Activated naive CD8-positive, alpha-beta T cell treated with anti-CD3 and anti-CD28 coated beads, Interleukin-2, amount 10 ng/mL, durations not matched to agents 7 days and 5 days (primary cell): ENCODE measurements at places on chromosomes 12 and 14. TPM values are rescaled to one million over a fixed set of nuclear protein-coding genes. Genes with fewer than 3 reads are reported as not detected.

LMNTD1 gene
- not detected for total RNA-seq

DNA sequence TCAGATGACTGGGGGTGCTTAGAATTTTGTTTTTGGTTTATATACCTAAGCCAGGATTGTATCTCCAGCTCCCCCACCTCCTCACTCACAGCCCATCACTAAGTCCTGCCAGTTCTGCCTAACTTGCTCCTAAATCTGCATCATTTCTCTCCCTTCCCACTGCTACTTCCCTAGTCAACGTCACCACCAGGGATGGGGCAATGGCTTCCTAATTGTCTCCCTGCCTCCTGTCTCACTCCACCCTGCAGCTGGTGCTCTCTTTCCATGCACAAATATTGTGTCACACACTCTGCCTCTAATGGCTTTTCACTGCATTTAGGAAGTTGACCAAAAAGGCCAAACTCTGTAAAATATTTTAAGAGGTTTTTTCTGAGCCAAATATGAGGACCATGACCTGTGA lies 11.5 kb downstream of the OAS2 start:
- H3K36me3 ChIP-seq: peaks cover 91% of the 10 kb centered on the region
- H3K4me1 ChIP-seq: peaks cover 67% of the 10 kb centered on the region
- H3K27ac ChIP-seq: peak overlapping the region; percentile 67

- no peaks in the 10 kb centered on the region for H3K4me1 ChIP-seq
- no peaks in the 10 kb centered on the region for H3K36me3 ChIP-seq
- no peak overlapping the region for H3K4me3 ChIP-seq
- H3K27ac ChIP-seq: no peak overlapping the region
- peaks cover 13% of the 10 kb centered on the region for H3K27me3 ChIP-seq
Measured at GRCh38 chr12:45034861-45035265, 16.0 kb downstream of the DBX2 start.

- H3K36me3 ChIP-seq: no peaks in the 10 kb centered on the region
- no peaks in the 10 kb centered on the region for H3K27me3 ChIP-seq
Measured at GRCh38 chr14:45526715-45527549, 273.9 kb upstream of the MIS18BP1 start.

NGB gene
- not detected for total RNA-seq

DEPDC4 gene
- total RNA-seq: 2.0 TPM

DNA sequence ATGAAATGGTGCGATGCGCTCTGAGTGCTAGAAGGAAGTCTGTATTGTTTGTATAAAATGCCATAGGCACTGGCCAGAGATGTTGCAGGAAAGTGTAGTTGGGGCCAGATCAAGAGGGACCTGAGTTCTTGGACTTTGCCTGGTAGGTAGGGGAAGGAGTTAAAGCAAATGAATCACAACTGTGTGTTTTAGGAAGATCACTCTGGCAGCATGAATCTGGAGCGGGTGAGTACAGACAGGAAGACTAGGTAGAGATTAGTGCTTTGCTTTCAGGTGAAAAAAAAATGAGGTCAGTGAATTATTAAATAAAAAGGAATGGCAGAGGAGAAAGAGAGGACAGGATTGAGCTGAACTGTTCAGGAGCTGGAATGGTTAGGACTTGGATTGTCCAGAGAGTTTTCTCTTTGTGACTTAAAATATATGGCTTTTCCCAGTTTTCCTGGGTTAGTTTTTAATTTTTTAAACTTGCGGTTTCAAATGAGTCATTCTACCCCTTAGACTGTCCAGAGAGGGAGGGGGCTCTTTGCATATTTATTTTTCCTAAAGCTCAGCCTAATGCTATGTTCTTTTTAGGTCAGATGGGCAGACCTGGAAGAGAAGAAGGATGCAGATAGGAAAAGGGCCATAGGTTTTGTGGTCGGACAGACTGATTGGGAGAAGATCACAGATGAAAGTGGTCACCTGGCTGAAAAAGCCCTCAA lies 41.1 kb downstream of the PROX2 start:
- H3K27ac ChIP-seq: peak overlapping the region; percentile 12
- H3K27me3 ChIP-seq: no peaks in the 10 kb centered on the region
- peaks cover 30% of the 10 kb centered on the region for H3K4me1 ChIP-seq
- H3K4me3 ChIP-seq: no peak overlapping the region
- DNase-seq: no peak
- peaks cover 17% of the 10 kb centered on the region for H3K36me3 ChIP-seq

- peaks cover 25% of the 10 kb centered on the region for H3K27me3 ChIP-seq
- H3K4me1 ChIP-seq: peaks cover 8% of the 10 kb centered on the region
- no peak for DNase-seq
- H3K4me3 ChIP-seq: no peak overlapping the region
- no peaks in the 10 kb centered on the region for H3K36me3 ChIP-seq
Measured at GRCh38 chr14:90509403-90509802, 112.6 kb downstream of the CALM1 start.

GRCh38 chr12:29565727-29566126 lies 68.2 kb upstream of the OVCH1 start:
- H3K27ac ChIP-seq: no peak overlapping the region
- no peaks in the 10 kb centered on the region for H3K36me3 ChIP-seq
- H3K27me3 ChIP-seq: peaks cover 32% of the 10 kb centered on the region
- peaks cover 9% of the 10 kb centered on the region for H3K4me1 ChIP-seq
- no peak overlapping the region for H3K4me3 ChIP-seq

DLGAP5 gene
- 79.7 TPM for total RNA-seq

DNA sequence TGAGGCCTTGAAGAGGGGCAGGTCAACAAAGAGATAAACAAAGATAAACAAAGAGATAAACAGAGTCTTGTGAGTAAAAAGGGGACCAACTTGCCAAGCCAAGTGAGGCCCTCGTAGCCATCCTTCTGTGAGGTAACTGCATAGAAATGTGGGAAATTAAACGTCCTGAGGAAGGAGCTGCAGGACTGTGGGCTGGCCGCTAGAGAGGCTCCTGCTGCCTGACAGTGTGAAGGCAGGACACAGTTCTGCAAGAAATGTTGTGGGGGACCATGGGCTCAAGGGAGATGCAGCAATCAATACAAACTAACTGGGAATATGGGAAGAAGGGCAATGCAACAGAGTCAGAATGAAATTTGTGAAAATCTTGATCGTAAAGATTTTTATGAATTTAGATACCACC lies 91.9 kb downstream of the SLC8A3 start:
- H3K4me1 ChIP-seq: peaks cover 3% of the 10 kb centered on the region
- DNase-seq: no peak
- no peak overlapping the region for H3K4me3 ChIP-seq
- H3K27ac ChIP-seq: no peak overlapping the region
- H3K36me3 ChIP-seq: no peaks in the 10 kb centered on the region

ITGB7 gene
- 415 TPM for total RNA-seq

DNA sequence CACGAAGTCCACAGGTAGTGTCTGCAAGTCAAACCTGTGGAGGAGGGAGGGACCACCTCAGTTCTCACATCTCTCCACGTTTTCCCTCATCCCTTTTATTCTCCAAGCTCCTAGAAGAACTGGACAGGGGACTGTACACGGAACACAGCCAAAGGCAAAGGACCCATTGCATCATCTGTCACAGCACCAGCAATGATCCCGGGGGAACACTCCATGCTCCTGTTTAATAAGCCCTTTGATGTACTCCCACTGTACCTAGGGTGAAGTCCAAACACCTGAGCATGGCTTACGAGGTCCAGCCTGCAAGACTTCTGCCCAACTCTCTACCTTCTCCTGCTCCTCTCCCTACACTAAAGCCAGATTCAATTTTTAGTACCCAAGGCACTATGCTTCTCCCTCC lies 26.5 kb downstream of the PRPF40B start:
- peaks cover 21% of the 10 kb centered on the region for H3K4me1 ChIP-seq
- H3K36me3 ChIP-seq: peaks cover 32% of the 10 kb centered on the region
- no peak for DNase-seq
- H3K27ac ChIP-seq: peak overlapping the region; percentile 36
- no peak overlapping the region for H3K4me3 ChIP-seq

GRCh38 chr12:69578283-69578682 lies 7.0 kb upstream of the CCT2 start:
- H3K4me1 ChIP-seq: peaks cover 4% of the 10 kb centered on the region
- no peak for DNase-seq

DNA sequence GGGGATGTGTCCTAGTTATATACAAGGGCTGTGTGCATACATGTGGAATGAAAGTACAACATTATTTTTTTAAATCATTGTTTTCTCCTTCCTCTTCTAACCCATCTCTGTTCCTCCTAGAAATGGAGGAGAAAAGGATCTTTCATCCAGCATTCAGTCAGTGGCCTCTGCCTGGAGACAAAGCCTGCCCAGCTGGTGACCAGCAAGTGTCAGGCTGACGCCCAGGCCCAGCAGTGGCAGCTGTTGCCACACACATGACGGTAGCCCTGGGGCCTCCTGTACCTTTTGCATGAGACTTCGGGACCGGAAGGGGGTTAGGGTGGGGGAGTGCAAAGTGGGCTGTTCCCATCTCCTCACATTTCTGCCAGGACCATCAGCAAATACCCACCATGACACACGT lies 46.2 kb downstream of the ERH start:
- no peaks in the 10 kb centered on the region for H3K36me3 ChIP-seq
- H3K4me3 ChIP-seq: no peak overlapping the region
- no peak for DNase-seq
- peaks cover 8% of the 10 kb centered on the region for H3K27me3 ChIP-seq
- no peak overlapping the region for H3K27ac ChIP-seq

- DNase-seq: no peak
- H3K27ac ChIP-seq: no peak overlapping the region
- peaks cover 4% of the 10 kb centered on the region for H3K27me3 ChIP-seq
- H3K36me3 ChIP-seq: no peaks in the 10 kb centered on the region
Measured at GRCh38 chr14:24957814-24958213, 92.1 kb downstream of the STXBP6 start.

DNA sequence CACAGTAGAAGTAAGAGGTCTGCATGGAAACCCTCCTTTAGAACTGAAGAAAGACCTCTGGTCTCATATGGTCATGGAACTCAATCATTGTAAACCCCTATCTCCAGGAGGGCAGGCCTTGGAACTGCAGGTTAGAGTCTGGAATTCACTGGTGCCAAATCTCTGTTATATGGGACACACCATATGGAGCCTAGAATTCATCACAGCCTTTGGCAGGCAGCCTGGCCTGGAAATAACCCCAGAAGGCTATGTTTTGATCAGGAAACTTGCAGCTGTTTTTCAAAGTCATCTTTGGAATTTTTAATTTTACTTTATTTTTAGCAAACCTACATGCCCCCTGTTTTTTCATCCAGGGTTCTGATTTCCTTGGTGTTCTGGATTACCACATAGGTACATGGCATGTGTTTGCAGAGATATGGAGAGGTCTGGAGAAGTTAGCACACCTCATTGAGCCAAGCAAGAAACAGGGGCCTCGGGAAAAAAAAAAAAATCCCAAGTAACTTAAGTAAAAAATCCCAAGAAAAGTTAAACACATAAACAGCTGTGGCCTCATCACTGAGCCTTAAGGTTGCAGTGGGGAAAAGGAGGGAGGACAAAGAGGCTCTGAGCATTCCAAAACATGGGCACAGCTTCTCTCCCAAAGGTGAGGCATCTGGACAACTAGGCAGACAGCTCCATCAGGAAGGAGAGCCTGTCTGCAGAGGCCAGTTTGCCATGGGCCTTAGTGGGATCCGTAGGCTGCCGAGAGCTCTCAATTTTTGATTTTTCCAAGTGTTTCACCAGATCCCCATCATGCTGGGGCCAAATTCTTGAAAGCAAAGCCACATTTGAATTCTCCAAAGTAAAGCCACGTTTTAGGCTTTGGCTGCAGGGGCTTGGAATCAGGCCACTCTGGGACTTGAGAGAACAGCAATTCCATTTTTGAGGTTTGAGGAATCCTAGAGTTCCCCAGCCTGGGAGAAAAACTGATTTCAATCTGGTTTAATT lies 339.6 kb upstream of the TBX3 start:
- H3K27ac ChIP-seq: no peak overlapping the region
- no peak for DNase-seq
- H3K27me3 ChIP-seq: no peaks in the 10 kb centered on the region
- H3K36me3 ChIP-seq: no peaks in the 10 kb centered on the region
- no peak overlapping the region for H3K4me3 ChIP-seq

- no peak overlapping the region for H3K4me3 ChIP-seq
- no peak for DNase-seq
- H3K4me1 ChIP-seq: no peaks in the 10 kb centered on the region
- H3K27ac ChIP-seq: no peak overlapping the region
- H3K27me3 ChIP-seq: no peaks in the 10 kb centered on the region
- H3K36me3 ChIP-seq: no peaks in the 10 kb centered on the region
Measured at GRCh38 chr12:85996280-85996679, 122.2 kb downstream of the NTS start.

GRCh38 chr12:18811273-18811672 lies 73.4 kb downstream of the CAPZA3 start:
- H3K4me1 ChIP-seq: no peaks in the 10 kb centered on the region
- H3K27ac ChIP-seq: no peak overlapping the region
- no peak for DNase-seq
- H3K4me3 ChIP-seq: no peak overlapping the region

DNA sequence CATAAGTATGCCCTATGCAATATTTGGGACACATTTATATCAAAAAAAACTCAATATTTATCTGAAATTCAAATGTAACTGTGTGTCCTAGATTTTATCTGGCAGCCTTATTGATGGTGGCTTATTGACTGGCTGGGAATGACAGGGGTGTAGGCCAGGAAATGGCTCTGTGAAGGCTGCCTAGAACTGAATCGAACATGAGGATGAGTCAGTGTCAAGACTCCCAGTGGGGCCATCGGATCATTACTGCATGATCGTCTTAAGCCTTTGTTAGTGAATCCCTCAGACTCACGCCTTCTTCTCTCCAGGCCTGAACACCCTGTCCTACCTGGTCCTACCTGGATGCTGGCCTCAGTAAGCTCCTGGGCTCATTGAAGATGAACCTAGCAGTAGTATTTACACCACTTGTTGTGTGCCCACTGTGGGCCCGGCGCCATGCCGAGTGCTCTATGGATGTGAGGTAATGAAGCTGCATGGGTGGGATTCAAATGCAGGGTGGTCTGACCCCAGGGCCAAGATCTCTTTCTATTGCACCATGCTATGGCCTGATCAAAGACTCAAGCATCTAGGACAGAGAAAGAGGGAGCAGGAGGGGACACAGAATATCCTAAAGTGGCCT lies 21.0 kb upstream of the FAIM2 start:
- no peaks in the 10 kb centered on the region for H3K4me1 ChIP-seq
- H3K27ac ChIP-seq: no peak overlapping the region
- peaks cover 5% of the 10 kb centered on the region for H3K27me3 ChIP-seq
- no peak overlapping the region for H3K4me3 ChIP-seq

RNF212B gene
- not detected for total RNA-seq

GRCh38 chr14:49634547-49635334 lies at the start of gene DNAAF2:
DNAAF2 (minus strand) TSS chr14:49635244; CDS start chr14:49635149, 95 bp downstream.
- peak within 1 kb of the TSS; percentile 99 for H3K4me3 ChIP-seq
- peaks cover 21% of the 10 kb centered on the region for H3K36me3 ChIP-seq
- peak within 1 kb of the TSS; percentile 98 for H3K27ac ChIP-seq
- peak; percentile 81 for DNase-seq
- peaks cover 34% of the 10 kb centered on the region for H3K4me1 ChIP-seq

GRCh38 chr12:132173135-132174014 lies 29.1 kb downstream of the NOC4L start:
- peaks cover 6% of the 10 kb centered on the region for H3K27me3 ChIP-seq
- DNase-seq: peak; percentile 66
- peak overlapping the region; percentile 71 for H3K4me3 ChIP-seq
- H3K27ac ChIP-seq: peak overlapping the region; percentile 80
- H3K4me1 ChIP-seq: peaks cover 15% of the 10 kb centered on the region

PROX2 gene
- total RNA-seq: 0.69 TPM
